ENCODE measurements at places on chromosomes 1 and 21.

DNA sequence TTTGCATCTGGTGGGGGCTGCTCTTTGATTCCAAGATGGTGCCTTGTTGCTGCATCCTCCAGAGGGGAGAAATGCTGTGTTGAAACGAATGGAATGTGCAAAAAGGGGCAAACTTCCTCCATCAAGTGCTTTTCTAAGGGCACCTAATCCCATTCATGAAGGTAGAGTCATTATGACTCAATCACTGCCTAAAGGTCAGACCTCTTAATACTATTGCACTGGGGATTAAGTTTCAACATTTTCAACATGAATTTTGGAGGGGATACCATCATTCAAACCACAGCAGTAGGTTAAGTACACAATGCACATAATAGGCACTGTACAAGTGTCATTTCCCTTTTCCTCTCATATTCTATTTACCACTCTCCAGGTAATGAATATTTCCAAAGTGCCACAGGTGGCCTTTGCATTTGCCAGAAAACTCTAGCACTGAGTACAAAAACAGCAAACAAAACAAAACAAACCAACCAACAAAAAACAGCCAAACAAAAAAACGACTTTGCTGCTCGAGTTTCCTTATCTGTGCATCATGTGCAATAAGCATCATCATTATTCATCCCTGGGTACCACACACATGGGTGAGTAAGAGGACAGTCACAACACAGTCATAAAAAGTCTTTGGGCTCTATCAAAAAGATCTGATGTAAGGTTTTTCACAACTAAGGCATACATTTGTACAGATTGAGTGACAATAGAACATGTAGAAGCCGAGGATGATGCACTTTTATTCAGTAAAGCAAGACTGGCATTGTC is 42.5 kb downstream of the IFI44 start:
- DNase-seq: no peak

GRCh38 chr1:232249861-232250777 is 379.8 kb downstream of the SIPA1L2 start:
- no peak for DNase-seq

- peak; percentile 14 for DNase-seq
Measured at GRCh38 chr1:162145280-162145965, 75.9 kb downstream of the NOS1AP start.

GRCh38 chr1:206854401-206855129 is 10.9 kb upstream of the IL20 start:
- DNase-seq: no peak

Data from NCI-H2227 treated with DMSO at 0.1 percent for 48 hours (cell line).